ENCODE measurements at places on chromosomes 3 and 15.
A peak's percentile ranks its signal among the peaks of the same experiment; 100 is the strongest.

- no peak for DNase-seq
These were observed 128.1 kb downstream of the IL1RAP start for GRCh38 chr3:190642016-190642415.

DNA sequence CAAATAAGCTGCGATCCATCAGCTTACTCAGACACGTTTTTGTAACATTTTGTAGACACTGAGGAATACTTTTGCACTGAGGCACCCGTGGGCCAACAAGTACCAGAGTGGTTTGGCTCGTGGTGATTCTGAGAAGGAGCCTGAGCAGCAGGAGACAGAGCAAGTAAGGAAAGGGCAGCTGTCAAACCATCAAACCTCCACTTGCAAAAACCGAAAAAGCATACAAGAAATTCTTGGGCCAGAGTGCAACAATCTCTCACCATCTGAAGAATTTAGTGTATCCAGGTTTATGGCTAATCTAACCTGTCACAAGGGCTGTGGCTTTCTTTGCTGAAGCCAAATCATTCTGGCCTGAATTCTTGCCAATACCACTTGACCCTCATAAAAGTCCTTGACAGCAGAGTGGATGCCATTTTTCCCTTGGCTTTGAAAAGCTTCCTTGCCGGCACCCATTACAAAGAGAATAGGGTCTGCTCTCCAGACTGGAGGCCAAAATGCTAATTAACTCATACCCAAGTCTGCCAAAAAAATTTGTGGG lies 56.7 kb downstream of the MYO1E start:
- DNase-seq, result no peak

DNA sequence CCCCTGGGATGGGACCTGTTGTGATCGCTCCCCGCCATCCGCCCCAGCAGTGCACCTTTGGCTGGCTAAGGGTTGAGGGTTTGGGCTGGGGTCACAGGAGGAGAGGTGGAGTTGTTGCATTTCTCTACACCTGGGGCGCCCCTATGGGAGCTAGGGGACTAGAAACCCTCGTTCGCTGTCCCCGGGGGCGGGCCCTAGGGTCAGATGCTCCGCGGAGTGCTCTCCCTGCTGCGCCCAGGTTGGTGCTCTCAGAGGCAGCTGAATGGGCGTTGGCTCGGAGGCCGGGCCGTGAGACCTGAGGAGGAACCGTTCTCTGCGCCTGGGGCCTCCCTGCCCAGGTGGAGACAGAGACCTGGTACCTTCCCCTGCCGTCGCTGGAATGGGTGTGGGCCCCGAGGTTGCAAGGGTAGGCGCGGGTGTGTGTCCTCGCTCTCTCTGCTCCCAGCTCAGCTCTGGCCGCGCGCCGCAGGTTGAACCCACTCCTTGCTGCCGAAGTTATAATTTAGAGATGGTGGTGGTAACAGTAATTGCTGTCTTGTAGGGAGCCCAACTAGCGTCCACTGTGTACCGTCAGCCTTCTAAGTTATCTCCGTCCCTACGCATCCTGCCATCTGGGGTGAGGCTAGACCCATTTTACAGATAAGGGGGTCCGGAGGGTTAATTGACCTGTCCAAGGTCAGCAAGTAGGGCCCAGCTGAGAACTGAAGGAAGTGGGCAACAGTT lies 965 bp downstream of the FLNB start:
- DNase-seq, result peak; percentile 8

DNA sequence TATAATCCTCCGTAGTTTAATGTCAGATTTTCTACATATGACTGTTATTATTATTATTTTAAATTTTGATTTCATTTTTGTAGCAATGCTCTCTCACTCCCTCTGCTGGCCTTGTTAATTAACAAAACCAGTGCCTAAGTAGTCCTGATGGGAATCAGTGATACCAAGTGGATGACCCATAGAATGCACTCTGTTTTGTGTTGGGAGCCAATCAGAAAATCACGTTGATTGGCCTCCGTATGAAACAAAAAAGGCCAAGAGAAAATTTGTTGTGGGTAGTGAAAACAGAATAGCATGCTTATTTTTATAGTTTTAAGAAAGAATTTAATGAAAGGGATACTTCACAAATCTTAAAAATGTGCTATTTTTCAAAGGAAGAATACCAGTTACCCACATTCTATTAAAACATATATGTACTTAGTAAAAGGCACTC lies 34.4 kb upstream of the MEIS2 start:
- DNase-seq, result no peak

DNA sequence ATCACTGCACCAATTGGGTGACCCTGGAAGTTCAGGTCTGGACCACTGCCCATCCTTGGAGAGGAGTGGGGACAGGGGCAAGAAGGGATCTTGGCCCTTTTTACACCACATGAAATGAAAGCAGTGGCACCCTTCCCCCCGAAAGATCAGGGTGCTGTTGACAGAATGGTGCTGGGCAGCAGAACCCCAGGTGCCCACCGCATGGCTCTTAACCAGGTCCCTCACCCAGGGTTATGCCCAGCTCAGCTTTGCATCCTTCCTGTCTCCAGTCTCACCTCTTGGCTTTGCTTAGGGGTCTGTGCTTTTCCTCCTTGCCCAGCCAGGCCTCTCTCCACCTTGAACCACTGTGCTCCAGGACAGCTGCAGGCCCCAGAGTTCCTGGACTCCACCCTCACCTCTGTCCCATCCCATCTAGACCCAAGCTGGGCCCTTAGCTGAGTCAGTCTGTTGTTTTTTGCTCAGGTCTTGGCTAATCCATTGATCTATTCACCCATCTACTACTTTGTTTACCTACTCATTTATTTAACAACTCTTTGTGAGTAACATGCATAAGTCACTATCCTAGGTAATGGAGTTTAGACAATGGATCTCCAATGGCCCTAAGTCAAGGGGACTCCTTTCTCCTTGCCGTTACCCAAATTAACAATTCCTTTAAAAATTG lies 77.1 kb upstream of the PRR23E start:
- no peak for DNase-seq

DNA sequence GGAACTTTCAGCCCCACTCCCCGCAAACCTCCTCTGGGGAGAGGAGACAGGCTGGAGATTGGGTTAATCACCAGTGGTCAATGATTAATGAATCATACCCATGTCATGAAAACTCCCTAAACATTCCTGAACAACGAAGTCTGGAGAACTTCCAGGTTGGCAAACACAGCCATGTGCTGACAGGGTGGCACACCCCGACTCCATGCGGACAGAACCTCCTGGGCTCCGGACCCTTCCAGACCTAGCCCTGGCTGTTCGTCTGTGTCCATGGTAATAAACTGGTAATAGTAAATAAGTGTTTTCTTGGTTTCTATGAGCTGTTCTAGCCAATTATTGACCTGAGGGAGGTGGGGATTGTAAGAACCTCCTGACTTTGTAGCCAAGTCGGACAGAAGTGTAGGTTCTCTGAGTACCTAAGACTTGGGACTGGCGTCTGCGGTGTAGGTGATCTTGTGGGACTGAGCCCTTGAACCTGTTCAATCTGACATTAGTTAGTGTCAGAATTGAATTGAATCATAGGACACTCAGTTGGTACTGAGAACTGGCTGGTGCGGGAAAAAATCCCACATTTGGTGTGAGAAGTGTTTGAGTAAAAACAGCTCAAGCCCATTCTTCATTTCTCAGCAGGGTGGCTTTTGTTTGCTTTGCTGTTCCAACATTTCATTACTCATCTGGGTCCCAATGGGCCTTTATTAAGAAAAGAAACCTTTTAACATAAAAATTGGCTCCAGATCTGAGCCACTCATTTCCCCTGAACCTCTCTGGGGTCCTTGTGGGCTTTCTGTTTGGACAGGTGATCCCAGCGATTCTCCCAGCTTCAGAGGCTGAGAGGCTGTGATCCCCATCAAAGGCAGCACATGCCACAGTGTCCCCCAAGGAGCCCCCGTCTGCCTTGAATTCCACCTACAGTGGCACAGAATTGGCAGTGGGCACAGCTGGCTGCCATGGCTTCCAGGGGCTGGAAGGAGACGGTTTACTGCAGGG lies 151.0 kb downstream of the TJP1 start:
- DNase-seq, result no peak

GRCh38 chr3:168894214-168894613 lies 769.3 kb downstream of the MECOM start:
- DNase-seq, result no peak

DNA sequence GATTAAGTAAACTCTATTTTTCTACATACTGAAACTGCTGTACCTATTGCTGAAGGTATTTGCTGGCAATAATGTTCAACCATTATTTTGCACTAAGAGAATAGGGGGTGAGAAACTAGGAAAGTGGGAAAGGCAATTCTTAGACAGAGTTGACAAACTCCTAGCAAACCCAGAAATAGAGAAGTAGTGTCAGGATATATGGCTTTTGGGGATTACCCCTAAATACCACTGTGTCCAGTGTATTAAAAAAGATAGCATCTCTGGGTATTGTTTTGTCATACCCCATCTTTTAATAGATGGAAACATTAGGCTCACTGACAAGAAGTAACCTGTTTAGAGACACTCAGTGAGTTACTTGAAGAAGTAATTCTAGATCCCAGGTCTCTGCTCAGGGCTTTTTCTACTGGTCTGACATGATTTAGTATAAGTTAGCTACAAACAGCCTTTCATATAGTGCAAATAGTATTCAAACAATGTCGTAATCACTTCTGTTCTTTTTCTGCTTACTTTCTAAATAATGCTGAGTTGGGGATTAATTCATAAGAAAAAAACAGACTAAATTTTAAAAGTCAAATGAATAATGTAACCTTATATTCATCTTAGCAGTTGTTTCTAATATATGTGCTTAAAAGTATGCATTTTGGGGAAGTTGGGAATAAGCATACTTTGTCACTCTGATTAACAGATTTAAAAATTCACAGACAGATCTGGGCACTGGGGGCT lies 107.2 kb downstream of the IL1RAP start:
- no peak for DNase-seq

GRCh38 chr3:66816090-66816761 lies 181.9 kb upstream of the KBTBD8 start:
- no peak for DNase-seq

- DNase-seq, result no peak
These were observed 197.5 kb upstream of the C2CD4B start for GRCh38 chr15:62362608-62363007.

GRCh38 chr3:126519506-126520455 lies 2.2 kb upstream of the UROC1 start:
- DNase-seq, result no peak

- no peak for DNase-seq
These were observed 144.3 kb upstream of the ADAMTS9 start for GRCh38 chr3:64832098-64832497.
